ENCODE measurements at places on chromosomes 5 and 9. TPM values are rescaled to one million over a fixed set of nuclear protein-coding genes. Genes with fewer than 3 reads are reported as not detected.

DNA sequence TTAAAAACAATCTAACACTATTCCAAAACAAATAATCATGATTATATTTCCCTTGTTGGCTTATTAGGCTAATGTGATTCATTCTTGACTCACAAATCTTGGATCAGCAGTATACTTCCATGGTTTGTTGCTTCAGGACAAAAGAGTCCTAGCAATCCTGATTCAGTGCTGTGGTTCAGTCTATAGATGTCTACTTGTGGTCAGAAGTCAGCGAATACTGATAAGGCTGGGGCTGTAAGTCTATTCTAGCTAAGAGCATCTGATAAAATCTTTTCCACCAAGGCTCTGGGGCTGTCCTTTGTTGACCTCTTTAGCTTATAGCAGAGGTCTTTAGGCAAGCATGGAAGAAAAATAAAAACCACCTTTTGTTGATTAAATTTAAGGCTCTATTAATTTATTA lies 4.4 kb upstream of the SMIM3 start:
- peak; percentile 48 for DNase-seq

- no peak for DNase-seq
Measured at GRCh38 chr9:108331596-108331995, 524.2 kb downstream of the ACTL7B start.

DNA sequence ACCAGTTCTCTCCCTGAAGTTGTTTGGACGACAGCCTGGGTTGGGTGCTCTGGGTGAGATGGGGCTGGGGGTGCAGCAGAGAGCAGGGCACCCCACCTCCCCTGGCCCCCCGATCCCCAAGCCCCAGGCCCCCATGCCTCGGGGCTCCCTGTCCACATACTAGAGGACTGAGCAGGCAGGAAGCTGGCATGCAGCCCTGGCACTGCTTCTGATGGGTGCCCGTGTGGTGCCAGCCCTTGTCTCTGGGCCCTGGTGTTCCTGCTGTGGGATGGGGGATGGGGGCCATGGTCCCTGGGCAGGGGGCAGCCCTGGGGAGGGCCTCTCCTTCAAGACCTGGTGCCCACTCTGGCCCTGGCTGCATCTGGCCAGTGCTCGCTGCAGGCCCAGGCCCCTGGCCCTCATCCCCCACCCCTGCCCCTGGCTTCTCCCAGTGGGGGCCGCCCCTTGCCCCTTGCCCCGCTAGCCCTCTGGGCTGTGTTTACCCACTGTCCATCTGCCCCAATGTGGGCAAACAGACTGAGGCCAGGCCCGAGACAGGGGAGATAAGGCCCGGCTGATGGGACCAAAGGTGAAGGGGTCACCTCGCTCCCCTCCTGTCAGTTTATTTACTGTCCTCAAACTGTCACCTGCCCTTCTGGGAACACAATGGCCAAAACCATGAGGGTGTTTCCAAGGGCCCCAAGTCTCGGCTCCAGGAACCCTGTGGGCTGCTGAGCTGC lies 67.3 kb upstream of the RXRA start:
- DNase-seq: no peak

DNA sequence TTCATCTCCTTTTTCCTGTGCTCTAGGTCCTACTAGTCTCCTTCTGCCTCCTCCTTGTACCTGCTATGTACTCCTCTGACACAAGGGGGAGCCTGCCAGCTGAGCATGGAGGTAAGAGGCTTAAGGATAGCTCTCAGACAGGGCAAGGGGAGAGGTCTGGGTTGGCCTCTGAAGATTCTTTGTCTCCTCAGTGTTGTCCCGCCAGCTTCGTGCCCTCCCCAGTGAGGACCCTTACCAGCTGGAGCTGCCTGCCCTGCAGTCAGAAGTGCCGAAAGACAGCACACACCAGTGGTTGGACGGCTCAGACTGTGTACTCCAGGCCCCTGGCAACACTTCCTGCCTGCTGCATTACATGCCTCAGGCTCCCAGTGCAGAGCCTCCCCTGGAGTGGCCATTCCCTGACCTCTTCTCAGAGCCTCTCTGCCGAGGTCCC lies 3.8 kb downstream of the CREB3 start:
- peak; percentile 63 for DNase-seq

NR2F1-AS1 gene
- not detected for total RNA-seq

- DNase-seq: no peak
Measured at GRCh38 chr5:159038907-159039306, 60.8 kb downstream of the EBF1 start.

DNA sequence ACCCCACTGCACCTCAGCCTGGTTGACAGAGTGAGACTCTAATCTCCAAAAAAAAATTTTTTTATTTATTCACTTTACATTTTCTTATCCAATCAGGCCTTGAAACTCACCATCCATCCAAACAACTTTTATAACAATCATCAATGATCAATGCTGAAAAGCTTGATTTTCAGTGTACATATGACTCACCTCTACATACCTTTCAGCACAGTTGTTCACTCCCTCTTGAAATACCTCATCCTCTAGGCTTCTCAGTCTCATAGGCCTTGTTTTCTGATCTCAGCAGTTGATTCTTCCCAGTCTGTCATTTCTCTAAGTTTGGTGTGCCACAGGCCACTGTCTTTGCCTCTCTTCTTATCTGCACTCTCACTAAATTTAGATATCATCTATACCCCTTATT lies 36.2 kb downstream of the GRIN3A start:
- no peak for DNase-seq

GRCh38 chr5:141717043-141717442 lies 35.0 kb upstream of the ARAP3 start:
- no peak for DNase-seq

WDR31 gene
- total RNA-seq: 4.1 TPM

- no peak for DNase-seq
Measured at GRCh38 chr5:40578501-40579451, 100.9 kb upstream of the PTGER4 start.
